ENCODE measurements at places on chromosomes 4 and X.

DNA sequence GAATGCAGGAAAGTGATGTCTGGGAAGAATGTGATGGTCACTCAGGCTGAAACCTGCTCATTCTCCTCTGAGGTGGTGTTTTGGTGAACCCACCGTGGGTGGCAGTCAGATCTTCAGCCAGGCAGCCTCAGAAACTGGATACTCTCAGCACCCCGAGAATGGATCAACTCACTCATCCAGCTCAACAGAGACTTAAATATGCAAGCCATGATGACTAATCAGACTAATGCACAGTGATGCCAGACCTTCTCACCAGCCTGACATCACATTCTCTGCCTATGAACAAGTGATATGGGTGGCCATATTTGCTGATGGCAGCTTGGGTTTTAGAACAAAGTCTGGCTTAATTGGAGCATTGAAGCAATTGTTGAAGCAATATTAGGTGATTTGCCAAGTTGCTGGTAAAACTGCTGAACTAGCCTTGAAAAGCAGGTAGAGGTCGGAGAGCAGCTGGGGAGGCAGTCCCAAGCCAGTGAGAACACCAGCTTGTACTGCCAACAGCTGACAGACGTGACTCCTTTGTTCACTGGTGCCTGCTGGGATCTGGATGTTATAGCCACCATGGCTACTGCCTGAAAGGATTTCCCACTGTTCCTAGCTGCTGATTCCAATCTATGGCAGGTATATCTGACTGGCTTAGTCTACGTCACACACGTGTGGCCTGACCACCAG is 608.1 kb downstream of the MID1IP1 start:
- no peak for DNase-seq

DNA sequence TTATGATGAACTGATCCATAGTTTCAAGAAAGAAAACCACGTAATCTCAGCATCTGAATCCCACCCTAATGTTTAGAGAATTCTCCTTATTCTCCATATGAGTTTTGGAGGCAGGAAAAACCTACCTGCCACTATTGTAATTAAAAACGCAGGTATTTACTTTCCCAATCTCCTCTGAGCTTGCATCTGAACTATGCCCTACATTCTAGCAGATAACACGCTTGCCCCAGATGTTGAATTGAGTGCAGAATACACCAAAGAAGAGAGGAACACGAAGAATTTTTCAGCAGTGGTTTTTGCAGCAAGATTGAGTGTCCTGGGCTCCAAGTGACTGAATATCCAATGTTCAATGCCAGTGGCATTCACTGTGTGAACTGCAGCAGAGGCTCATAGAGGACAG is 182.4 kb downstream of the COX18 start:
- no peak for DNase-seq

DNA sequence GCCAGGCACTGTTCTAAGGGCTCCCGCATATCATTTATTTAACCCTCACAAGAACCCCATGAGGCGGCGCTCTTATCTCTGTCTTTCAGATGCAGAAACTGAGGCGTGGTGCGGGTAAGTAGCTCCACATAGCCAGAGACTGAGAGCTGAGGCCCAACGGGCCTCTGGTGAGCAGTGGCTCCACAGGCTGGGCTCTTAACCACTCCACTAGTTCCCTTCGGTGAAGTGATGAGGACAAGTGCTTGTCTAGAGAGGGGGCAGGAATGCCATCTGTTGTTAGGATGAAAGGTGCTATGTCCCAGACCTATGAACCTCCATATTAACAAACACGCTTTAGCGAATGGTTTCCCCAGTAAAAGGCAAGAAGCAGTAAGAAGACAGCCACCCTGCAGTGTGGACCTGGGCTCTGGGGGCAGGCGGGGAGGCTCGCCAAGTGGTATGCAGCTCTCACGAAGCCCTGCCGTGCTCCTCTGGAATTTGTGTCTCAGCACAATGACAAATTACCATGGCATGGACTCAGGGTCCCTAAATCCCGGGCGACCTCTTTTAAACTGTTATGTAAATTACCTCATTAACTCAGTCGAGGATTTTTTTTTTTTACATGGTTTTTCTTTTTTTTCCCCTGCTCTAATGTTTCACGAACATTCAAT is 20.9 kb upstream of the S100G start:
- DNase-seq, result no peak

GRCh38 chr4:7816771-7817170 is 122.9 kb downstream of the AFAP1 start:
- DNase-seq, result no peak

- no peak for DNase-seq
These were observed 32.4 kb downstream of the CASP3 start for GRCh38 chr4:184616633-184617551.

DNA sequence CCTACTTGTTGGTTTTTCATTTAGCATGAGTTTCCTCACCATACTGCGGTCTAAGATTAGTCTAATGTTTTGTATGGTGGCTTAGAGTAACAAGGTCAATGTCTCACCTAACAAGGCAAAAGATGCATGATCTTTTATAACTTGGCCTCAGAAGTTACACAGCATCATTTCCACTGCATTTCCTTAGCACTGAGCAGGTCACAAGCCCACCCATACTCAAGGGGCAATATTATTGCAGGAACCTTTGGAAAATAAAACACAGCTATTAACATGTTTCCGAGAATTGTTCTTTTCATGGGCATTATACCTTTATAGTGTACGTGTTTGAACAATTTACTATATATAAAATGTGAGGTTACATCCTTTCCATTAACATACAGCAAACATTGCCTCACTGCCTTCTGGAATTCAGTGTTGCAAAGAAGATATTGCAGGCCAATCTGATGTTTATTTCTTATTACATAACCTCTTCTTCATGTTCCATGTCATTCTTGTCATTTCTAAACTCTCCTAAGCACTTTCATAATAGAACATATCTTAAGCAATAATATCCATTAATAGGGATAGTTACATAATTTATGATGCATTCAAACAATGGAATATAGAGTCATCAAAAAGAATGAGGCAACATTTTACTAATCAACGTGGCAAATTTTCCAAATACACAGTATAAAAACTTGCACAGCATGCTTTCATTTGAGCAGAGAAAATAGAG is 153.8 kb downstream of the AREG start:
- no peak for DNase-seq

DNA sequence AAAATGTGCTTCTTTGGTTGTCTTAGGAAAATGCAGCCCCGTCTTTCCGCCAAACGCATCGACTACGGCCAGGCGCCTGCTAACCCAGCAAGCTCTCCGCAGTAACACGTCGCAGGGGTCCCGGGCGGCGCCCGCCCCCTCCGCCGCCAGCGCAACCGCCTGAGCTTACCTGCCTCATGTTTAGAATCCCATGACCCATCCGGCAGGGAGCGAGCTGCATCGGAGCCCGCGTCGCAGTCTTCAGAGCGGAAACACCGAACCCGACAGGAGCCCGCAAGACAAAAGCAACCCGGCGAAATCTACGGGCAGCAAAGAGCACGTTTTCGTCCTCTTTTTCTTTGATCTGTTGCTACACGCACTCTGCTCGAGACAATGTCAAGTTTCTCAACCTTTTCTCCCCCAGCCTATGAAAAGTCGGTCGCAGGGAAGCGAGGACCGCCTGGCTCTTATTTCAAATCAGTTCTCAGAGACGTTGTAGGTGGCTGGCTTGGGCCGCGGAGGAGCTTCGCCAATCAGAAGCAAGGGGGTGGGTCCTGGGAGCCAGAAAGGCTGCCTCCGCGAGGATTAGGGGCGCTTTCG is at the start of gene MID1:
MID1 (minus strand) TSS at position 465 of the 579 bp plus-strand sequence. CDS start 53,038 bp downstream, outside the sequence.
- no peak for DNase-seq

DNA sequence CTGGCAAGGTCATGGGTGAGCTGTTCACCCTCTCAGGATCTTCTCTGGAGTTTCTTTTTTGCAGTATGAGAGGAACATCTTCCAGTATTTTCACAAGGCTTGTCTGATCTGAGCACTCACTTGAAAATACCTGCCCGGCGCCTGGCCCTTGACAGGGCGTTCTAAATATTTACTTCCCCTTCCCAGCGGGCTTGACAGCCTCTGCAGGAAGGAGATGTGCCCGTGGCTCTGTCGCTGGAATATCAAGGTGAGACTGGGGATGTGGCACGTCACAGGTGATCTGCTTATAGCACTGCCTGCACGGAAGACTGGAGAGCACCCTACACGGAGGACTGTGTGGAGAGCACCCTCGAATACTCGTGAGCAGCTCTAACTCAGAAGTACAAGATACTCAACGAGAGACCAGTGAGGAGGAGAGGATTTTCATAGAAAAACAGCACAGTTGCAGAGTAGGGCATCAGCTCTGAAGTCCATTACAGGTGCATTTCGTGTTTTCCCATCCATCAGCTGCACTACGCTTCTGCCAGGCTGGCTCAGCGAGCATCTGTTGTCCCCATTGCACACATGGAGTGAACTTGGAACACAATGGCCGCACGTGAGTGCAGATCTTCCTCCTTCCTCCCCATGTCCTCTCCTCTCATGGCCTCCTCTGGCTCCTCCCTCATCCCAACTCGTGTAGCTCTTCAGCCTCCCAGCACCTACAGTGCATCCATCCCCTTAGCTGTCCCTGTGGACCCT is 32.1 kb downstream of the ZBTB49 start:
- DNase-seq, result no peak

GRCh38 chr4:180680305-180680704 is 1562.9 kb upstream of the TENM3 start:
- no peak for DNase-seq
